ENCODE measurements at places on chromosomes 4 and X.
A peak's percentile ranks its signal among the peaks of the same experiment; 100 is the strongest.

- no peak for DNase-seq
Observed at GRCh38 chr4:156884183-156884582, 87.4 kb downstream of the PDGFC start.

- peak; percentile 49 for DNase-seq
Observed at GRCh38 chr4:2484993-2485392, 16.1 kb downstream of the RNF4 start.

GRCh38 chr4:9999956-10000561, 21.2 kb downstream of the SLC2A9 start:
- DNase-seq: no peak

GRCh38 chr4:185382754-185383153, 13.0 kb downstream of the LRP2BP start:
- DNase-seq: no peak

DNA sequence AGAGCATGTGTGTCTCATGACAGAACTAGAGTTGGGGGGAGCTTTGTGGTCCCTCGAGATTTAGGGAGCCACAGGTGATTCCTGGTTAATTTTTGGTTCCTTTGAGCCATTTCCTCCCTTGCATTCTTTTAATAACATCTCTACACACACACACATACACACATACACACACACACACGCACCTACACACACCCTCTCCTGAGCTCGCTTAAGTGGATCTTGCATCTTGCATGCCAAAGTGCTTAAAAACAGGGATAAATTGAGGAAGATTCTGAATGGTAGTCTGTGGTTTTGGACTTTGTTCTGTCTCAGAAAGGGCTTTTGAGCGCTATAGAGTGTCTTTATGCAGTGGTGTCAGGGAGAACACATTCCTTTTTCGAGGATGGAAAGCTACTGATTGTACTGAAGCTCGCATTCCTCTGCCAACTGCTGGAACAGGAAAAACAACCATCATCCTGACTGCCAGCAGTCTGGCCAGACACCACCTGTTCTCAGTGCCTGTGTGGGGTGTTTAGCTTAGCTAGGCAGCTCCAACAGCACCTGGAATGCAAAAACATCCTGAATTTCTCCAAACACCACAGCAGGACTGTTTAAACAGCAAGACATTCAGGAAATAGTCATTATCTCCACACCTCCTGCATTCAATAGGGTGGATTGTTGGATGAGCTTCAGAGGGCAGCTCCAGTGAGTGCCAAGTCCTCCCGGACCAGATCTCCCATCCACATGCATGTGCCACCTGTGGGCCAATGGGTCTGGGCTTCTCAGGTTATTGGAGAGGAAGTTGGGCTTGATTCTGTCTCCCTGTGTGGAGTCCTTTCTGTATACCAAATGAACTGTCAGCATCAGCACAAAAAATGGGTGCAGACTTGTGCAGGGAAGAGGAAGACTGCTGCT, 21.9 kb upstream of the IGFBP7 start:
- DNase-seq: no peak

DNA sequence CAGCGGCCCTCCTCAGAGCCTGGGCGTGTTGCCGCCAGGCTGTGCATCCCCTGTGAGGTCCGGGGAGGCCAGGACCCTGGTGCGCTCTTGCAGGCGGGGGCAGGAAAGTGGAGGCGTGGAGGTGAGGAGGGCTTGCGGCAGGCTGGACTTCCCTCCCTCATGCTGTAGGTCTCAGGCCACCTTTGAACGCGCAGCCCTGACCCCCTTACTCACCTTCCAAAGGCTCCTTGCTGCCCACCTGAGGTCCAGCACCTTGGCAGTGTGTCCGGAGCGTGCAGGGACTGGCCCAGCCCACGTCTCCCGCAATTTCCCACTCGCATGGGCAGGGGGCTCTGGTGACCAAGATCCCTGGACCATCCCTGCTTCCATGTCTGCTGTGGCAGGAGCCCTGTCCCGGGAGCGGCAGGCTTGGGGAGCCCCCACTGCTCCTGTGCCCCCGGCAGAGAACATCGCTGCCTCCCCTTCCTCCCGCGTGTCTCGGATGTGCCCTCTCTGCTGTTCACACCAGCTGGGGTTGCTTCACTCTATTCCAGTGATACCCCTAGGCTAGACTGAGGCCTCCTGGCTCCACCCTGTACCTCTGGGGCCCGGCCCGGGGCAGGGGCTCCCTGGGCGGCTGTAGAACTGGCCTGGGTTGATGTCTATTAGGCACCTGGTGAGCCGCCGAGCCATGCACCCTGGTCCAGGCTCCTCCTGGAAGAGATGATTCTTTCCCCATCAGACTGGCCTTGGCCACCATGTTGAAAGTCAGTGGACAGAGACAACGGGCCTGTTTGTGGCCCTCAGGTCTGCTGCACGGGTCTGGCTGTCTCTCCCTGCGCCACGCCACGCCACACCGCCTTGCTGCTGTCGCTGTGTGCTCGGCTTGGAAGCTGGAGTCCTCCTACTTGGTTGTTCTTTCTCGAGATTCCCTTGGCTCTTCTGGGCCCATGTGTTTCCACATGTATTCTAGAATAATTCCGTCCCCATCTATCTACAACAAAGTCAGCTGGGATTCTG, 95.4 kb upstream of the ADRA2C start:
- no peak for DNase-seq

GRCh38 chrX:30893206-30893605, 4.2 kb upstream of the TAB3 start:
- no peak for DNase-seq

DNA sequence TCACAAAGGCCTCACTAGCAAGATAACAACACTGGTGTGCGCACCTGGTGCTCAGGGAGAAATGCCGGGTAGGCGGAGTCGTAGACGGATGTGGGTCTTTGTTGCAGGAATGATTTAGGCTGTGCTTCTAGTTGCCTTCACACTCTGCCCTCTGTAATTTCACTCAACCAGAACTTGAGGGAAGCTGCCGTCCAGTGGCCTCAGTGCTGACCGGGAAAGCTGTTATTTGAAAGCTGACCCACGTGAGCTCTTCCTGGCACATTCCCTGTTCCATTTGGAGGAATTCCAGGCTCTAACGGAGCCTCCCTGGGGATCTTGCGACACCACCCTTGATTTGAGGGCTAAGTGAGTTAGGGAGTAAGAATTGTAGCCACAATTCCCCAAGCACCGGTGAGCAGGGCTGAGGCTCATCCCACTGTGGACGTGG, 15.9 kb downstream of the SH3TC1 start:
- DNase-seq: no peak

DNA sequence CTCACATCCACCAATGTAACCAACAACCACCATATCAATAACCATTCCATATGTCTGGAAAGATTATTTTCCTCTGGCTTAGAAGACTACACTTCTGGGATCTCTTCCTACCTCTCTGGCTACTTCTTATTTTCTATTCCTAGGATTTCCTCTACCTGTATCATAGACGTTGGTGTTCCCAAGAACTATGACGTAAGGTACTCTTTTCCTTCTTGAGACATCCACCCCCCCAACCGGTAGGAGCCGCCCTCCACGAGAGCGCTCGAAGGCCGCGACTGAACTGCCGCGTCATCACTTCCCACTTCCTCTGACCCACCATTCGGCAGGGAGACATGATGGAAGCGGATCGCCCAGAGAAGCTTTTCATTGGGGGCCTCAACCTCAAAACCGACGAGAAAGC, at the start of gene RBMXL3:
Gene RBMXL3 (plus strand): TSS at position 301 of the 400 bp plus-strand sequence. CDS start 32 bp downstream, at position 333.
- no peak for DNase-seq

- peak; percentile 3 for DNase-seq
Observed at GRCh38 chr4:117560329-117560728, 474.0 kb upstream of the NDST3 start.

GRCh38 chrX:31233941-31234496, 162.2 kb upstream of the FTHL17 start:
- DNase-seq: no peak

DNA sequence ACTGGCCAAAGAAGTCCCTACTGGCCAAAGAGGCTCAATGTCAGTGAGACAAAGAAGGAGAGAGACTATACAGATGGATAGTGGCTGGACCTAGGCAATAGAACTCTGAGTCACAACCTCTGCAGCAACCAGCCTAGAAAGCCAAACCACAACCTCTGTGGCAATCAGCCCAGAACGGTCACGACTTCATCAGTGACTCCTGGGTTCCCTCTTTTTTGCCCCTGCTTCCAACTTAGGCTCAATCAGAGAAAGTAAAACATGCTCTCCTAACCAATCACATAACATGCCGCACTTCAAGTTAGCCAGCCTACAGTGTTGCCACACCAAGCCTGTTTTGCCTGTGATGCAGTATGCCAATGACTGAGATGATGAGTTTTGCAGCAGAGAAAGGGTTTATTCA, 203.4 kb downstream of the ANAPC10 start:
- peak; percentile 20 for DNase-seq

DNA sequence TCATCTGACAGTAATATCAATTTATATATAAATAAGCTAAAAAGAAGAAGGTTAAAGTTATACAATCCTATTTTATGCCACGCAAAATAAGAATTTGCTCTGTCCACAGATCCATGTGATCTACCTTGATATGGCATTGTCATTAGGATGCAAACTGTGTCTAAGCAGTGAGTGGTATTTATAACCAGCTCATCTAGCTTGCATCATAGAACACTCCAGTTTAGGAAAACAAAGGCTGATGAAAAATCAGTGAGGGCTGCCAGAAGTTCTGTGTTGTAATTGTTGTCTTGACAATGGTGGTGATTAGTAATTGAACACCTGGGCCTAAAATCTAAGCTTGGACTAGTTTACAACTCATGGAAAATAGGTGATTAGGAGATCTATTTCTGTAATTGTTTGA, 111.0 kb downstream of the CPE start:
- no peak for DNase-seq

DNA sequence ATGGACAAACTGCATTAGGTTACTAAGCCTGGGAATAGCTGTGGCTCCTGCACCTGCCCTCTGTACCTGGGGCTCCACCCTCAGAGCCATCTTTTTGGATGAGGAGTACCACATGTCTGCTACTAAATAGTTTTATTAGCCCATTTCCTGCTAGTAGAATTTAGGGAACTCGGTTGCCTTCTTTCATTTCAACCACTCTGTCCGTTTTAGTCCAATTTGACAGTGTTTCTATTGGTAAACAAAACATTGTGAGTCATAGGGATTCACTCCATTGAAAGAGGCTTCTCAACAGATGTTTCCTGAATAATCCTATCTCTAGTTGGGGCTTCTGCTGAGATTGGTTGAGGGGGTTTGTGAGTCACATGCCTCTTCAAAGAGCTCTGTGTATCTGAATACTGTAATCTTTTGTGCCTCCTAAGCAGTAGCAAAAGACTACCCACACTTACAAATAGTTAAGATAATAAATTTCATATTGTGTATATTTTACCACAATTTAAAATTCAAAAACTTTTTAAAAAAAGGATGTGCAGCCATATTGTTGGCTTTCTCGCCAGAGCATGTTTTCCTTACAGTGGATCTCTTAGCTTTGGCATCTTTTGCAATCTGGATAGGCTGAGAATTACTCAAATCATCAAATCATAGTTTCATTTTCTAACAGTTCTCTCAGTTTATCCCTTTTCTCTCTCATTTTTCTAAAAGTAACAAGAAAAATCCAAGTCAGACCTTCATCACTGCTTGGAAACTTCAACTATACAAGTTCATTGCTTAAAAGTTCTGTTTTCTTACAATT, 9.9 kb downstream of the FAM200B start:
- DNase-seq: no peak

- DNase-seq: no peak
Observed at GRCh38 chr4:105807496-105807895, 87.8 kb upstream of the NPNT start.

- DNase-seq: peak; percentile 31
Observed at GRCh38 chr4:98794565-98795205, 134.2 kb downstream of the EIF4E start.

DNA sequence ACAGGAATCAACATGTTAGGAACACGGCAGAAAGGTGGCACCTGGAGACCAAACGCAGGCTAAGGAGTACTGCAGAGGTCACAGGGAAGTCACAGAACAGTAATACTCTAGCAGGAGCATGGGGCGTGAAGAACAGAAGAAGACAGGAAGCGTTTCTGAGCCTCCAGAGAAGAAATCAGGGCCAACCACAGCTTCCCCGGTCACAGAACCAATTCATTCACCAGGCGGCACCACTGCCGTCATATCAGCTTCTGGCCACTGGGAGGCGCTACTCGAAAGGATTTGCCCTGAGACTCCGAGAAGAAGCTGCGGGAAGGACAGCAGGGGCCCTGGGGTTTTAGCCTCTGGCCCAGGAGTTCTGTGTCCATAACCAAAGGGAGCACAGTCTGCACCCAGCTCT, 78.0 kb upstream of the DRD5 start:
- DNase-seq: peak; percentile 75

GRCh38 chr4:61202638-61203435, 2.7 kb downstream of the ADGRL3 start:
- DNase-seq: no peak

GRCh38 chr4:92381616-92382015, 77.8 kb downstream of the GRID2 start:
- no peak for DNase-seq

- no peak for DNase-seq
Observed at GRCh38 chr4:40910706-40911105, 161.0 kb downstream of the NSUN7 start.

DNA sequence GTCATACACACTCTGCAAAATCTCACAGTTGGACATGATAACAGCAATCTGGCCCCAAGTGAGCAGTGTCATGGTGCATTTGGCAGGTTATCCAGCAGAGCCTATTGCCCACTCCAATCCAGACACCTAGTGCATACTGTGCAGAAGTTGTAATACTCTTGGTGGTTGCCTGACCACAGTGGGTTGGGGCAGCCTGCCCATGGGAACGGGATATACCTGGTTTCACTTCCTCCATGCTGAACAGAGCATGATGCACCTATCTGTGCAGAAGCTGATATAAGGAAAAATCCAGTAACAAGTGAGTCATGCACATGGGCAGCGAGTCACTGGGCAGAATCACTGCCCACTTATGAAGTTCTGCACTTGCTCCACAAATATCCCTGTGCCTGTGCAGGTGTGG, 105.3 kb upstream of the IGSF1 start:
- no peak for DNase-seq

DNA sequence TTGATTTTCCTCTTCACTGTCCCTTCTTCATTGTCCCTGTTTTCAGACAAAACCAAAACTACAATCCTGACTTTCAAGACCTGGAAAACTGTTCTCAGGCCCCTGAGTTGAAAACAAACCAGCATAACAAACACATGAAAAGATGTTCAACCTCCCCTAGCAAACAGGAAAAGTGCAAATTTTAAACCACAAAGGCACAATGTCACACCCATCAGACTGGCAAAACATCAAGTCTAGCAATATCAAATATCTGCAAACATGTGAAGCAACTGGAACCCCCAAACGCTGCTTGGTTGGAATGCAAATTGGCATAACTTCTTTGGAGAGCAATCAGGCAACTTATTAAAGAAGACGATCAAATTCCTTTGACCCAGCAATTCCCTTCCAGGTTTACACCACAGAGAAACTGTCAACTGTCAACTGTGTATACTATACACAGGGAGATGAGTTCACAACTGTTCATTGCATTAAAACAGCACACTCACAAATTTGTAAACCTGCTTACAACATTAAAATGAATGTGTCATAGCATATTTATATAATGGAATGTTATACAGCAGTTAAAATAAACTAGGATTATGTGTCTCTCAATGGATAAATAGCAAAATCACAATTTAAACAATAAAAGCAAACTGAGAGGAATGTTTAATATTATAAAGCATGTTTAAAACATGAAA, 7.0 kb downstream of the USP46 start:
- DNase-seq: peak; percentile 43

All from hematopoietic multipotent progenitor cell treated with erythropoietin and hydrocortisone succinate and interleukin-3 and kit ligand, for 8 days (in vitro differentiated cells).